ENCODE measurements at places on chromosomes 3 and 15.

DNA sequence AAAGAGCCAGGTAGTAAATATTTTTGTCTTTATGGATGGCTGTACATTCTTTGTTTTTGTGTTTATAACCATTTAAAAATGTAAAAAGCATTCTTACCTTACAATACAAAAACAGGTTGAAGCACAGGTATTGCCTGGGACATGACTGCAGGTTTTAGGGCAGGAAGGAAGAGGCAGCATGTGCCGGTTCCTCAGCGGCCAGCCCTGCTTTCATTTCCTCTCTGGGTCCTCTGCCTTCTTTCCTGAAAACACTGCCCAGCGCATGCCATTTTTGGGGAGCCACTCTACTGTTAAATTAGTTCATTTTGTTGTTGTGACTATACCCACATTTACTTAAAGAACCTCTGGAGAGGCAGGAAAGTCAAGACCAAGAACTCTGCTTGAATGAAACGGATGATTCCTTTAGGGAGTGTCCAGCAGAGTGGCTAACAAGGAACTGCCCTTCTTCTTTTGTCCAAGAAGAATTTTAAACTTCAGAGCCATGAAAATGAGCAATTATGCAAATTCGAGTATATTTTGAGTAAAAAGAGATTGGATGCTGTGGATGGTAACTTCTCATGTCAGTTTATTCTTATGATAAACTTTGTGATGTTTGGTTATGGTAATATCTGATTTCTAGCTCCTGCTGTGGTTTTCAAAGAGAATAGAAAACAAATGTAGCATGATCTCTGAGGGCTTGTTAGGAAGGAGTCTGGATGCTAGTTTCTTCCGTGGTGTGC lies 52.7 kb downstream of the SACM1L start:
- no peak for DNase-seq

GRCh38 chr3:132549890-132550578 lies 47.0 kb upstream of the ACKR4 start:
- no peak for DNase-seq

DNA sequence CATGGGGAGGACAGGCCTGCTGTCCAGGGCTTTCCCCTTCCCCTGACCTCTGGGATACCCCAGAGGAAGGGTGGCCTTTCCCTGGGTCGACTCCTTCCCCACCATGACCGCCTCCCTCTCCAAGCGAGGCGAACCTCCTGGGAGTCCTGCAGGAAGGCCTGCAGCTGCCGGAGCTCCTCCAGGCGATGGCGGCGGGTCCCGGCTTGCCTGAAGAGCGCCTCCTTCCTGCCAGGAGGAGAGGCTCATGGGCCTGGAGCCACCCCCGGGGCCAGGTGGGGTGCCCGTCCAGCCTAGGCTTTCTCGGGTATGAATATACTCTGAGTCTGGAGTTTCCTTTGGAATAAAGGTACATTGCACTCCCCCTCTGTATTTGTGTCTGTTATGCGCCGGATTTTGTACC lies 20.1 kb downstream of the PLA2G4B start:
- no peak for DNase-seq

DNA sequence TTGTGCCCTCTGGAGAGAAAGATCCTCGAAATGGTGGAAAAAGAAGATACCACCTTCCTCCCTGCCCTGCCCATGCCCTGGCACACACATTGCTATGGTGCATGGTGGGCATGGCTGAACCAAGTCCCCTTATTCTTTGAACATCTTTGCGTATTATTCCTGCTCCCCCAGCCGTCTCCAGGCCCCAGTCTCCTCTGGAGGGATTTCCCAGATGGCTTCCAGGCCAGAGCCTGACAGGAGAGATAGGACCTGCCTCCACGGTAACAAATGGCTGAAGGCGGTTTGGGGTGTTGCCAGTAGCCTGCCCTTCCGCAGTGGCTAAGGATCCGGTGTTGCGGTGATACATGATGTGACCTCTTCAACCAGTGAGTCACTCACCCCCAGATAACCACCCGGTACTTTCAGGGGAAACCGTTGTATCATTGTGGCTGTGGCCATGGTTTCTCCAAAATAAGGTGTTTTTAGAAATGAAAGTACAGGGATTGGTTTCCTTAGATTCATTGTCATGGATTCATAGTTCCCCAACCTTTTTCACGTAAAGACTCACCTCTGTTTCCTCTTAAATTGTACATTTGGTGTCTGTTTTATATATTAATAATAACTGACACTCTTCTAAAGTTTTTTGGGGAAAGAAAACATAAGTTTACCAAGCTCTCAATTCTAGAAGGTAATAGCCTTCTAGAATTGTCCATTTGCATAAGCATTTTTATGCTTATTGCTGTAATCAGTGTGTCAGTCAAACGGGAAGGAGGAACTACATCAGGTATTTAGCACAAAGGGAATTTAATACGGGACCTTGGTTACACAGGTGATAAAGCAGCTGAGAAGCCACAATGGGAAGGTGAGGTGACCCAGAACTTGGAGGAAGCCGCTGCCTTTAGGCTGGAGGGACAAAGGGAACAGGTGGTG lies 25.9 kb downstream of the SMAD3 start:
- DNase-seq: no peak
